ENCODE measurements at places on chromosomes 4 and X.

DNA sequence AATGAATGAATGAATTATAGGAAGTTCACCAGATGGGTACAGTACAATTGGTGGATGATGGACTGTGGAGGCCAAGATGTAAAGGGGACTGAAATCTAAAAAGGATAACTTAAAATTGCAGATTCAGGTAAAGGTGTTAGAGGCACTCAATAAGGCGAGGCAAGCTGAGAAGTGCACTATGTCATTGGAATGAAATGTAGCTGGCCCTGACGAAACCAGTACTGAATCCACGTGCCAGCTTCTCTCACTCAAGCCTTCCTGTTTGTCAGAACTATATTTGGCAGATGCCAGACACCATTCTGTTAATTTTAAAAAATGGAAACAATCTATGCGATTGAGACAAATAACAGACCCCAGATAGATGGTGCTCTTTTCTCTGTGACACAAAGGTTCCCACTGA, 1039.1 kb upstream of the TENM3 start:
- no peak for DNase-seq

- no peak for DNase-seq
Observed at GRCh38 chrX:100478714-100479306, 68.7 kb upstream of the PCDH19 start.

DNA sequence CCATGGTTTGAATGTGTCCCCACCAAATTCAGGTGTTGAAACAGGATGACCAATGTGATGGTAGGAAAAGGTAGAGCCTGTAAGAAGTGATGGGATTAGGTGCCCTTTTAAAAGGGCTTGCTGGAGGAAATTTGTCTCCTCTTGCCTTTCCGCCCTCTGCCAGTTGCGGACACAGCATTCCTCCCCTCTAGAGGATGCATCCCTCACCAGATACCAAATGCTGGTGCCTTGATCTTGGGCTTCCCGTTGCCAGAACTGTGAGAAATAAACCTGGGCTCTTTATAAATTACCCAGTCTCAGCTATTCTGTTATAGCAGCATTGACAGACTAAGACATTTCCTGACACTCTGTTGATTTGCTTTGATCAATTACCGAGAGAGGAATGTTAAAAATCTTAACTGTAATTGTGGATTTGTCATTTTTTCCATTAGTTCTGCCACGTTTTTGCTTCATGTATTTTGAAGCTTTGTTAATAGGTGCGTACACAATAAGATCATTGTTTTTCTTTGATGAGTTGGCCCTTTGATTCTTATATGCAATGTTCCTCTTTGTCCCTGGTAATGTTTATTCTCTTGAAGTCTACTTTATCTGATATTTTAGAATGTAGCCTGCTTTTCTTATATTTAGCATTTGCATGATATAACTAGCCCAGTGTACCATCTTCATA, 13.3 kb downstream of the NFKB1 start:
- DNase-seq, result no peak

DNA sequence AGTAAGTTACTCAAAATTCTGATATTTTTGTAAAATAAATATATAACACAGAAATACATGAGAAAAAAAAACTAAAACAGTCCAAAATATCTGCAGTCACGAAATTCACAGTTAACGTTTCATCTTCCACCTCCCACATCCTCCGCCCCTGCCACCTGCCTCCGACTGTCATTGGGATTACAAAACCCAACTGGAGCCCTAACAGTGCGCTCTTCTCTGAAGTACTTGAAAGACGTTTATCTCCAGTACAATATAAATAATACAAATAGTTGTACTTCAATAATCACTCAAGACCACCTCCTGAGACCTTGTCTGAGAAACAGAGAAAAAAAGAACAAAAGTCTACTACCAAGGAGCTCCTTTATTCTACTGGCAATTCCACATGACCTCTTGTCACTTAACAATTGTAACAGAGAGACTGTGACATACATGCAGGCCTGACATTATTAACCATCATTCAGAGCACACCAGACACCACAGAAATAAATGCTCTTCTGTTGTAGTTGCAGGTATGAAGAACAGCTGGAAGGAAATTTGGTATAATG, 280.6 kb downstream of the PPP3CA start:
- DNase-seq, result no peak

DNA sequence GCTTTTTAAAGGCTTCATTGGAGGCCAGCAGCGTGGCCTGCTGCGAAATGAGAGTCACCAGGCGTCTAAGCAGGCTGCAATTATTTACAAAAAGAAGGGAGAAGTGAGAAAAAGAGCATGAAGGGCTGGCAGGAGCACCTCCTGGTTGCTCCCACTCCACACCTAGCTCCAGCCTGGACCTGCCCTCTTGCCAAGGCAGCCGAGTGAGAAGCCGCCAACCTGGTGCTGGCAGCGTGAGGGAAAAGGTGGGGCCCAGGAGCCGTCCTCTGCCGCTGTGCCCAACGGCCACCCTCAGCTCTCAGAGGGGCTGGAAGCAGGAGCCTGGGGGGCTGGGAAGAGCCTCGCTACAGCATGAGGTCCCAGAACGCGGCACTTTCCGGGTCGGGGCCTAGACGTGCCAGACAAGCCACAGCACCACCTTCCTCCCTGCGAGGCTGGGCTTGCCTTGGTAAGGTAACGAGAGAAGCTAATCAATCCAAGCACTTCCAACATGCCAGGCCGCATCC, 16.3 kb downstream of the SLC6A8 start:
- no peak for DNase-seq

DNA sequence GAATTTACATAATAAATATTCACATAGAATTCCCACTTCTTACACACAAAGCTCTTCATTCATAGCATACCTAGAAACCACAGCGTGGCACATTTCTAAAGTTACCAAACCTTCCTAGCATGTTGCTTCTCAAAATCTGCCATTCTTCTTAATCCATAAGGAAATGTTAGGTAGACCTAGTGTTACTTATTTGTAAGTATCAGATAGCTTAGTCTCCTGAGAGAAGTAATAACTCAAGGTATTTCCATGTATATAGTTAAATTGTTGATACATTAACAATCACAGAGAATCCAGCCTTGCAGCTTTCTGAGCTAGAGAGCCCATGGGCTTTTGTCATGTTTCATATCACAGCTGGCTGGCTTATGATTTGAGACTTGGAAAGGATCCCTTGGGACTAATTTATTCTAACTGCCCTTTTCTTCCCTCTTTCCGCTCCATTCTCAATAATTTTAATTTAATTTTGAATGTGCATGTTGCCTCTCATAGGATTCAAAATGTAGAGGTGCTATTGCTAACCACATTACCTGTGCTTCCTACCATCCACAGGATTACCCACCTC, 17.6 kb downstream of the SH3RF1 start:
- no peak for DNase-seq

DNA sequence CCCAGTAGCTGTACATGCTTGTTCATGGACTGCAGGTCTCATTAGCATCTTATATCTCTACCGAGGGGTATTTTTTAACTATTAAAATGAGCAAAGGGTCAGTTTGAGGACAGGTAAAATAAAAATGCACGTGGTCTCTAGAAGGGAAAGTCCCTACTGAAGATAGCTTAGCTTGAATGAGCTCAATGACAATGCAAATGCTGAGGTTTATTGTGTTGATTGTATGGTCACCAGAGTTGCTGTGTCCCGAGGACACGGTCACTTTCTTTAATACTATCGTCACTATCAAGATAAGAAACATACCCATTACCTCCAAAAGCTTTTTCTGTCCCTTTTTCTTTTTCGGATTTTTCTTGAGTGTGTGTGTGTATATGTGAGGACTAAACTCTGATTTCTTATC, 250.5 kb upstream of the PRKX start:
- no peak for DNase-seq

DNA sequence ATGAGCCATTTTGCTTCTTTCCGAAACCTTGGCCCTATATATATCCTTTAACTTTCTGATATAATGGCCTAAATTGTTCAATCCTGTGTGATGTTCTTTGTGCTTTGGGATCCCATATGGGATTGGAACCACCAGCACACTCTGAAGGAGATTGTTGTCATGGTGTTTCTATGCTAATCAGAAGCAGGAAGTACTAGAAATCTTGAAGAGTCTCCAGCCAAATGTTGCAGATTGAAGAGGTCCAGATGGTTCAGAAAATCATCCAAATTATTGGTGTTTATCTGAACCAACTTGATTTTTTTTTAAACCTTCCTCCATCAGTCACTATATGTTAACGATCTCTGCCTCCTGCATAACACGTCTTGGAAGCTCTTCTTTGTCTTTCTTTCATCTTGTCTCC, 72.8 kb downstream of the KIT start:
- no peak for DNase-seq

- DNase-seq, result no peak
Observed at GRCh38 chr4:152896811-152897210, 39.3 kb upstream of the FHDC1 start.

GRCh38 chrX:139738581-139738980, 30.6 kb upstream of the MCF2 start:
- DNase-seq, result no peak

DNA sequence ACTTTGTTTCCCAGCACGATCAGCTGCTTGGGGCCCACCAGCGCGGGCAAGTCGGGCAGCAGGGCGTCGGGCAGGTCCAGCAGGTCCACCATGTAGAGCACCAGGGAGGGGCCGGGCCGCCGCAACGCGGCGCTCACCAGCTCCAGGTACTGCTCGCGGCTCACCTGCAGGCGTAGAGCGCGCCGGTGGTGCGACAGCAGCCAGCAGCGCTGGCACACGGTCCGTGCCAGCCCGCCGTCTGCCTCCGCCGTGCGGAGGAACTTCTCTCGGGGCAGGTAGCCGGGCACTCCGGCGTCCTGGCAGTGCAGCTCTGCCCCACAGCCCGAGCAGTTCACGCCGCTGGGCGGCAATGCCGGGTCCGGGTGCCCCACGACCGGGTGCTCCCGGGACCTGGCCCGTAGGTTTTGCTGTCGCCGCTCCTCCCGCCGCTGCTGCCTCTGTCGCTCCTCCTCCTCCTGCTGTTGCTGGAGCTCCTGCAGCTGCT, 527 bp downstream of the NOA1 start:
- no peak for DNase-seq

DNA sequence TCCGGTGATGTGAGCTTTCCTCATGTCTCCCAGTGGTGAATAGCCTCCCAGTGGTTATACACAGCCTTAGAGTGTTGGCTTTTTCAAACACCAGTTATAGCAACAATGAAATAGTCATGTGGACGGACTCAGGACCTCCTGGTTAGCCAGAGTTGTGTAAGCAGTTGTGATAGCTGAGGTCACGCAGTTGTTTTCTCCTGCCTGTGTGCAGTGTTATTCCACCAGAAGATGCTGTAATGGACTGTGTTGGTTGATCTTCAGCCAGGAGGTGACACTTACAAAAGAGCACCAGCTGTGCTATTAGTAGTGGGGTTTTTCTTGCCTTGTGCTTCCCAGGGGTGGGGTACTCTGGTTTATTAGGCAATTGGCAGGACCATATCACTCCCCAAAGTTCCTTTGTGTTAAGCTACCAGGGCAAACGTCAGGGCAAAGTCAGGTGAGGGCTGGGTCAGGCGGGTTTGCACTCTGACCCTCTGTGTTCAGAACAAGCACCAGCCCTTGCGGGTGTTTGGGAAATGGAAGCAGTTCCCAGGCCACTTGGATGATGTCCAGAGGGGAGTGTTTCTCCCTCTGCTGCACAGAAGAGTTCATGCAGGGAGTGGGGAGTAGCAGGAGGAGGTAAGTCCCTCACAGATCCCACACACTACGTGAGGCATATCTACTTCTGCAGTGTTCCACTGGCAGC, 252.6 kb downstream of the TMEM47 start:
- DNase-seq, result no peak

DNA sequence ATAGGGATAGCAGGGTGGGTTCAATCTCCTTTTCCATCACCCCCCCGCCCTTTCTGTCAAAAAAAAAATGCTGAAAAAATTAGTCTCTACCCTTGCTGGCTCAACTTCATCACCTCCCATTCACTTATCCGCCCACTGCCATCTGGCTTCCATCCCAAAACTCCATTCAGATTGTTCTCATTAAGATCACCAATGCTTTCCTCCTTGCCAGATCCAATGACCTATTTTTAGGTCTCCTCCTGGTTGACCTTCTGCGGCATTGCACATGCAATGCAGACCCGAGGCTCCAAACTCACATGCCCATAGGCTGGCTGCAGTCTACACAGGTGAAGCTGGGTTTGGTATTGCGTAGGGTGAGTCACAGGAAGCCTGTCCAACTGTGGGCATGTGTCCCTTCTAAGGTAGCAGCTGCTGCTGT, 21.1 kb upstream of the STIM2 start:
- no peak for DNase-seq

- DNase-seq, result no peak
Observed at GRCh38 chr4:17889692-17890091, 78.9 kb downstream of the NCAPG start.

- no peak for DNase-seq
Observed at GRCh38 chrX:106437407-106437806, 174.4 kb upstream of the RADX start.

- DNase-seq, result no peak
Observed at GRCh38 chr4:170497112-170497511, 407.4 kb upstream of the AADAT start.

- DNase-seq, result no peak
Observed at GRCh38 chr4:101414496-101414895, 67.2 kb upstream of the PPP3CA start.

- DNase-seq, result no peak
Observed at GRCh38 chrX:151938172-151938571, 25.5 kb downstream of the MAGEA4 start.

DNA sequence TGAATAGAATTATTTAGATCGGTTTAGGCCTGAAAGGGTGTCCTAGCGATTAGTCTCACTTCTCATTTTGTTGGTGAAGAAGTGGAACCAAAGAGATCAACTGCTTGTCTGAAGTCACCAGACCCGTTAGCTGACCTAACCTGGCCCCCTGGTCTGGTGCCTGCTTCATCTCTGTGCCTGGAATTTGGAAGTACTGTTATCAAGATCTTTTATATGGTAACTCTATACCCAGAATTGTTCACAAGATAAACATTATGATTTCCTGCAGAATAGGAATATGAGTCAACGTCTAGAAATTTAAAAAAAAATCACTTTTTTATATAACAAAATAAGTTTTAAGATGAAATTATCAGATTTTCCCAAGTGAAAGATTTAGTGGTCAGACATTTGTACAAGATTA, 37.2 kb downstream of the LRP2BP start:
- no peak for DNase-seq

DNA sequence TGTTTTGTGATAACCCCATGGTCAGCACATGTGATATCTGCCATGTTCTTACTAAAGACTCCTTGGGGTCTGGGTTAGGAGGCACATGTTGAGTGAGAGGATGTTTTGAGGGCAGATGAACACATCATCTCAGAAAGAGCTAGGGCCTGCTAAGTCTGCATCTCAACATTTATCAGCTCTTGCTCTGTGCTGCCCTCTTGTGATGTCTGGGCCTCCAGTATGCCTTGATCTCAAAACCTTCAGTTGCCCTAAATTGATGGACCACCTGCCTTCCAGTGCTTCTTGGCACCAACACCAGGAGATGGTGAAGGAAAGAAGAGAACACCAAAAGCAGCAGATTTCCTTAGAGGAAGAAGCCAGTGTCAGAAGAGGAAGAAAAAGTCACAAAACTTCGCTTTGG, 22.5 kb downstream of the MID1 start:
- DNase-seq, result no peak
